ENCODE measurements at places on chromosomes 7 and 10.

DNA sequence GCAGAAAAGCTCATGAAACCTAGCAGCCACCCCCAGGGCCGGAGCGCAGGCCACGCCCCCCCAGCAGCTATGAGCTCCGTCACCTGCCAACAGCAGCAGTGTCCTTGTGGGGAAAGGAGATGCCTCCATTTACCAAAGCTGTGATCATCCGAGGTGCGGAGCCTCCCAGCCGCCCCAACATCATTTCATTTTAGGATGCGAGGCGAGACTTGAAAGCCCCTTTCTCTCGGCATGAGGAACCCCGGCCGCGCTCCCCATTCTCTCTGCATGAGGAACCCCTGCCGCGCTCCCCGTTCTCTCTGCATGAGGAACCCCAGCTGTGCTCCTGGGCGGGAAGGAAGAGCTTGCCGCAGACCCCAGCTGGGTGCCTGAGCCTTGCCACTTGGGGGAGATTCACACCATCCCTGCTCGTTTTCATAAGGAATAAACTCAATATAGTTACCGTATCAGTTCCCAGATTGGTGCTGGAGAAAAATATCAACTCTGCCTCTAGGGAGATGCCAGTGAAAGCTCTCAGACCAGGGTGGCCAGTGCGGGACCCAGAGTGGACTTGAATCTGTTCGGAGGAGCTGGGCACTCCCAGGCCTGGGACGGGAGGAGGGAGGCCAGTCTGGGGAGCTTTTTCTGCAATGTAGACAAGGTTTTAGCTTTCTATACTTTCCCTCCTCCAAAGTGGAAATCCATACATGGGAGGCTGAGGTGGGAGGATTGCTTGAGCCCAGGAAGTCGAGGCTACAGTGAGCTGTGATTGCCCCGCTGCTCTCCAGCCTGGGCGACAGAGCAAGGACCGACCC lies 35.0 kb downstream of the JAKMIP3 start:
- DNase-seq = no peak

- no peak for DNase-seq
Measured at GRCh38 chr10:4383651-4384098, 442.3 kb upstream of the AKR1E2 start.

GRCh38 chr10:98039690-98040381 lies 9.4 kb upstream of the CRTAC1 start:
- no peak for DNase-seq

DNA sequence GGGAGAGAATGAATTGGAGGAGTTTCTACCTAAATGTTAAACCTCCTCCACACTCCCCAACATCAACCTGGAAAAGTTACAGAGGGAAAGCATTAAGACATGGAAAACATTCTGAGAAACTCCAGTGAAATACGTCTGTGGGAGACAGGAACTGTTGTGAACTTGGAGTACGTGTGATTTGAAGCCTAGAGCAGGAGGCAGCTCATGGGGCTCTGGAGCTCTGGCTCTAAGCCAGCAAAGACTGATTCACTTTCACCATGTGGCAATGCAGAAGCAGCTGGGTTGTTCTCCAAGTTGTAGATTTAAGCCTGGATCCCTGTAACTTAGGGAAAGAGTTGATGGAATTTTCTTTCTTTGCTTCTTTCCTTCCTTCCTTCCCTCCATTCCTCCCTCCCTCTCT lies 503.2 kb downstream of the NRG3 start:
- no peak for DNase-seq

GRCh38 chr7:122306320-122307227 lies 2.0 kb upstream of the FEZF1 start:
- no peak for DNase-seq

GRCh38 chr10:70803775-70804420 lies 11.8 kb upstream of the SGPL1 start:
- no peak for DNase-seq

GRCh38 chr10:92130622-92131274 lies 160.1 kb downstream of the CPEB3 start:
- no peak for DNase-seq
